Neural progenitor cell (in vitro differentiated cells): ENCODE measurements at places on chromosomes 16 and 17. TPM values are rescaled to one million over a fixed set of nuclear protein-coding genes. Genes with fewer than 3 reads are reported as not detected.

MC1R gene
- total RNA-seq: 1.7 and 5.5 TPM in 2 replicates

CACNG4 gene
- 0.34 and 1.2 TPM in 2 replicates for total RNA-seq

GRCh38 chr16:79201436-79201835 is 399.1 kb downstream of the MAF start:
- no peaks in the 10 kb centered on the region for H3K27me3 ChIP-seq
- H3K4me3 ChIP-seq: no peak overlapping the region
- H3K36me3 ChIP-seq: no peaks in the 10 kb centered on the region
- no peak overlapping the region for H3K27ac ChIP-seq

DNA sequence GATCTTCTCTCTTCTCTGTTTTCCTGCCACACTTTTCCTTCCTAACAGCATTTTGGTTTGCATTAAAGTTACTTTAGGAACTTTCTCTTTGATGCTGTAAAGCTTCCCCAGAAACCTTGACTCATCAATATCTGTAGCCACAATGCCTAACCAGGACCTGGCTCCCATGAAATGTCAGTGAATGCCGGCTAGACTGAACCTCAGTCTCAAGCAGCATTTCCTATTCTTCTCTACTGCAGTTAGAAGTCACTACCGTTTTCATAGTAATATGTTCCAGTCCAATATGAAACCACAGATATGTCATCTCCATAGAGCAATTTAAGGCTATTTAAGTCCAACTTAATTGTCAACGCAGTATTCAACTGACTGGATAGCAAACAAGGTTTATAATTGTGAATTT is 28.9 kb downstream of the ITFG1 start:
- no peak for DNase-seq
- no peaks in the 10 kb centered on the region for H3K4me1 ChIP-seq
- H3K4me3 ChIP-seq: no peak overlapping the region
- H3K36me3 ChIP-seq: peaks cover 4% of the 10 kb centered on the region
- H3K27me3 ChIP-seq: no peaks in the 10 kb centered on the region
